Stimulated activated CD4-positive, alpha-beta T cell treated with anti-CD3 and anti-CD28 coated beads, Interleukin-4, amount 100 ng/mL, for 1 hour (primary cell): ENCODE measurements at places on chromosomes 4 and X.
A peak's percentile ranks its signal among the peaks of the same experiment; 100 is the strongest.

- no peak for DNase-seq
These were observed 5.6 kb downstream of the G6PD start for GRCh38 chrX:154540897-154541535.

GRCh38 chr4:182699795-182700194 is 217.4 kb downstream of the DCTD start:
- no peak for DNase-seq

GRCh38 chr4:47010912-47011446 is 17.6 kb upstream of the GABRA4 start:
- no peak for DNase-seq

- no peak for DNase-seq
These were observed 452 bp upstream of the RAI2 start for GRCh38 chrX:17861489-17862011.

DNA sequence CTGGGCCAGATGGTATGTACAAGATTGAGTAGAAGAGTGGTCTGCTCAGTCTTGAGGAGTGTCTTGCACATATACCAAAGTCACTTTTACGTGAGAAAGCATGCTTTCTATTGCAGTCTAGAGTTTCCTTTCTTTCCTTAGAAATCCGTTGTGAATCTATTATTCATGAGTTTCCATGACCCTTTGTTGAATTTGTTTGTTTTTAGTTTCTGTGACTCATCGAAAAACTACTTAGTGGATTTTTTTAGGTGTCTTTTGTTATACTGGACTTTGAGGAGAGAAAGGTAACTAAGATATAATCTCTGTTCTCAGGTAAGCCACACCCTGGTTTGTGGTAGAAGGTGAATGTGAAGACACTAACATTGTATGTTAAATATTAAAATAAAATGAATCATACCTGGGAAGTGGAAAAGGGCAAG is 23.0 kb downstream of the GALNT7 start:
- DNase-seq, result no peak

DNA sequence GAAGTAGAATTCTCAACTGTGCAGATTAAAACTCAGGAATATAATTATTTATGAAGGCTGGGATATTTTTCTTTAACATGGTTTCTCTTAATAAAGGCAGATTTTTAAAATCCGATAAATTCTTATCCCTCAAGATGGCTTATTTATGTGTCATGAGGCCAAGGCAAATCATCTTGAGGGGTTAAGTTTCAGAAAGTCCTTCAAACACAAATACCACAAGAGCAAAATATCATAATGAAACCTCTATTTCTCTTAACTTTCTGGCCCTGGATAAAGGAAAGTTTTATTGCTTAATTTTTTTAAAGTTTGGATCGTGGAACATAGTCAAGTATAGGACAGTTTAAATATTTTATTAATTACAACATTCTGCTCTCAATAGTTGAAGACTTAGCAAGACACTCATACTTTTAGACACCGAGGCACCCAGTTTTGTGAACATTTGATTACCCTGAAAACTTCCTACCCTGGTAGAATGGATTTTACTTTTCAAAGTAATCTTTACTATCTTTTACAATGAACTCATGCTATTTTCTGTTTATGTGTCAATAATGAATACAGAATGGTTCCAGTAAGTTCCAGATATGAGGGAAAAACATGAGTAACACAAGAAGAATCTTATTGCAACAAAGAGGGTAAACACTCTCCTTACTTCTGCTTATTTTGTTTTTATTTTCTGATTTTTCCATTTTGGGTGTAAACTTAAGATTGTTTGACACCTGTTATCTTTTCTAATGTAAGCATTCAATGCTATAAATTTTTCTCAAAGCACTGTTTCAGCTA is 200.7 kb upstream of the IL15 start:
- DNase-seq, result no peak

GRCh38 chr4:176387571-176387970 is 67.8 kb downstream of the SPCS3 start:
- no peak for DNase-seq

GRCh38 chr4:137116144-137116543 is 416.1 kb downstream of the PCDH18 start:
- no peak for DNase-seq

- no peak for DNase-seq
These were observed 18.8 kb downstream of the PPP2R2C start for GRCh38 chr4:6453688-6453990.

DNA sequence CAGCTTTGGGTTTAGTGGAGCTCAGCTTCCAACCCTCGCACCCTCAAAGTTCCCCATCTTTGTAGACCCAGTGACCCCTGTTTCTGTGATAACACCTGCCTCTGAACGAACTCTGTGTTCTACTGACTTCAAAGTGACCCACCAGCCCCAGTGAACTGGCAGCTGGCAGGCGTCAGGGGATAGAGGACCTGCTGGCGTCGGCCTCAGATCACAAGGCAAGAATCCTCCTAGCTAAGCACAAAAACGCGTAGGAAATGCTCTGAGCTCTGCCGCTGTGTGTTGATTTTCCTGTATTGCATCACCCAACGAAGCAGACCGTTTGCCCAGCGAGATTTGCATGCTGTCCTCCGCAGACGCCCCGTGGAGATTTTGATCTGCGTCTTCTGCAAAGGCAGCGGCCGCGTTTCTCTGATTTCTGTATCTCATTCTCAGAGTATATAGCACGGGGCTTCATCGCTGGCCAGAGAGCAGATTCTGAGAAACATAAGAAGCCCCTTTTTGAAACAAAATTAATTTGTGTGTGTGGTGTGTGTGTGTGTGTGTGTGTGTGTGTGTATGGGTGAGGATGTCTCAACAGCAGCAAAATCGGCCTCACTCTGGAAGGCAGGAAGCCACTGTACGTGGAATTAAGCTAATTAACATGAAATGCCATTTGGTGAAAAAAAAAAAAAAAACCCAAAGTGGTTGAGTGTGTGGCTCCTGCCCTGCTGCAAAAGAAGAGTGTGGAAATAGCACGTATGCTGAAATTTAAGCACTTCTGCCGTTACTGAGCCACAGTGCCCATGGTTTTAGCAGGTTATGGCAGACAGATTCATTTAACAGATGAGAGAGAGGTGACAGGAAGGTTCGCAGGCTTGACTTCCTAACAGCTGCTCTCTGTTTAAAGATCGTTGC is 29.2 kb upstream of the ASMTL start:
- DNase-seq, result peak; percentile 68

GRCh38 chr4:40844261-40844660 is 94.5 kb downstream of the NSUN7 start:
- no peak for DNase-seq

DNA sequence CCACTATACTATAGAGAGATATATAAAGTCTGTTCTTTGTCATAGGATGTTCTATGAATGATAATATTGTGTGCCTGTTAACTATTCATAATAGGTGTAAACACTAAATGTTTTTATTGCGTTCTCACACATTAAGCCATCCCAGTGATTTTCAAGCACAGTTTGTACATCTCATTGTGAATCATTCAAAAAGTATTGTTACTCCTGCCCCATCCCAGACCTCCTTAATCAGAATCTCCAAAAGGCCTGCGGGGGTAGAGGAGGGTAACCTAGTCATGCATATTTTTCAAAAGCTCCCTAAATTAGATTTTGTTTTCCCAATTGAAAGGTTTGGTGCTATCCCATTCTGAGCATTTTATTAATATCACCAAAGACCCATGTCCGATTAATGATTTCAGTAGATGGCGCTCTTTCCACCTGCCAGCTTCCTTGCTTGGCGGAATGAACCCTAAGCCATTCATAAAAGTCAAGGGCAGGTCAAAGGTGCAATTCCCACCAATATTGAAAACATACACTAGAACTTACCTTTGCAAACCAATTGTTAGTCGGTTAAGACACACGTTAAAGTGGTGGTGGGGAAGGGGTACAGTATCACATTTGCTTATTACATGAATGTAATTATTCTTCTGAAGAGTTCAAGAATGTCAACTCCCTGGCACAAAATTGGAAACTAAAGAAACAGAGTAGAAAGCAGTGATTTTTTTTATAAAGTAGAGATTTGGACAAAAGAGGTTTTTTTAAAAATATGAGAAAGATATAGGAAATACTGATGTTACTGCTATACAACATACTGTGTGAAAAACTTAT is 5.8 kb upstream of the TET2 start:
- DNase-seq, result peak; percentile 7

- no peak for DNase-seq
These were observed 50.4 kb downstream of the ALG13 start for GRCh38 chrX:111731351-111731750.

GRCh38 chr4:148021686-148022085 is 289.8 kb downstream of the ARHGAP10 start:
- no peak for DNase-seq

DNA sequence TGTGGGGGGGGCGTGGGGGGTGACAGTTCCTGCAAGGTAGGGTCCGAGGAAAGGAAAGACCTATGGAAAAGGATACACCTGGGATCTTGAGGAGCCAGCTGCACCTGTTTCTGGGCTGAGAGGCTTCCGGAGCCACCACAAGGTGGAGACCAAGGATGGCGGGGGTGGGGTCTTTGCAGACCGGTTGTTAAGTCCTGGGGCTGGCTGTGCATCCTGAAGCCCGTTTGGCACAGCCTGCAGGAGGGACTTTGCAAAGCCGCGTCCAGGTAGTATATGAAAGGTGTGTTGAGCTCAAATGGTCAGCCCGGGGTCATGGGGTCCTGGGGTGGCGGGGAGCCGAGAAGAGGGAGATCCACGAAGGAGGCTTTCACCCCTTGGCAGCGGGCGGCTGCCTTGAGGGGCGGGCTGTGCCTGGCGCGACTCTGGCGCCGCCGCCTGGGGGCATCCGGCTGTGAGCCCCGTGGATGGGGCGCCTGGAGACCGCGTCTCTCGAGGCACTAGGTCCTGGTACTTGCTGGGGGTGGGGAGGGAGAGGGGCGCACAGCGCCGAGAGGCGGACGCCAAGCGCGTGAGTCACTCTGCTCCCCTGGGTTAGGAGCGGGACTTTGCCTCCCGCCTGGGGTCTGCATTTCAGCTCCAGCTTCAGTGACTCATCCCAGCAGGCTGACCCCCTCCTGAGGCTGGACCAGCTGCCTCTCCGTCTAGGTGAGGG is 58.2 kb upstream of the DYNLT3 start:
- peak; percentile 3 for DNase-seq

DNA sequence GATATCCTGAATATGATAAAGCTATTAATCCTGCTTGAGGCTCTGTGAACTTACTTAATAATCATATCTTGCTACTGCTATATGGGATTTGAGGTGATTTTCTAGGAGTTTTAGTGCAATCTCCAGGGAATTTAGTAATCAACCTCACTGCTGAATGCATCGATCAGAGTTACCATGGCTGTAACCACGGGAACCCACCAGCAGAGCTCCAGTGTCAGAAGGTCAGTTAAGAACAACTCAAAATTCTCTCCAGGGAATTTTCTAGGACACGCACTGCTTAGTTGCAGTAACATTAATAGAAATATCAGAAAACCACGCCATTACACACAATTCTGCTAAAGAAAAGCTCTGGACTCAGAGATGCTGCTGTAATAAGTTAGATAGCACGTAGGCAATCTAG is 1477.2 kb upstream of the TENM3 start:
- DNase-seq, result no peak

DNA sequence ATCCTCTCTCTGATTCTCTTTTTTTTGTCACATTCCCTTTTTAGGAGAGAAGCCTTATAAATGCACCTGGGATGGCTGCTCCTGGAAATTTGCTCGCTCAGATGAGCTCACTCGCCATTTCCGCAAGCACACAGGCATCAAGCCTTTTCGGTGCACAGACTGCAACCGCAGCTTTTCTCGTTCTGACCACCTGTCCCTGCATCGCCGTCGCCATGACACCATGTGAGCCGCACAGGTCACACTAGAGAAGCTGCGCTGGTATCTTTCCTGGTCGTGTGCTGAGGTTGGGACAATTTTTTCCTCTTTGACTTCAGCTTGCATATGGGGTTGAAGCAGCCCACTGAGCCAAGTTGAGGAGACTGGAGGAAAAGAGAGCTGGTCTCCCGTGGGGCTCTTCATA is 52.1 kb downstream of the KLF8 start:
- no peak for DNase-seq

- DNase-seq, result no peak
These were observed 95.4 kb upstream of the GPR50 start for GRCh38 chrX:151081016-151081415.

DNA sequence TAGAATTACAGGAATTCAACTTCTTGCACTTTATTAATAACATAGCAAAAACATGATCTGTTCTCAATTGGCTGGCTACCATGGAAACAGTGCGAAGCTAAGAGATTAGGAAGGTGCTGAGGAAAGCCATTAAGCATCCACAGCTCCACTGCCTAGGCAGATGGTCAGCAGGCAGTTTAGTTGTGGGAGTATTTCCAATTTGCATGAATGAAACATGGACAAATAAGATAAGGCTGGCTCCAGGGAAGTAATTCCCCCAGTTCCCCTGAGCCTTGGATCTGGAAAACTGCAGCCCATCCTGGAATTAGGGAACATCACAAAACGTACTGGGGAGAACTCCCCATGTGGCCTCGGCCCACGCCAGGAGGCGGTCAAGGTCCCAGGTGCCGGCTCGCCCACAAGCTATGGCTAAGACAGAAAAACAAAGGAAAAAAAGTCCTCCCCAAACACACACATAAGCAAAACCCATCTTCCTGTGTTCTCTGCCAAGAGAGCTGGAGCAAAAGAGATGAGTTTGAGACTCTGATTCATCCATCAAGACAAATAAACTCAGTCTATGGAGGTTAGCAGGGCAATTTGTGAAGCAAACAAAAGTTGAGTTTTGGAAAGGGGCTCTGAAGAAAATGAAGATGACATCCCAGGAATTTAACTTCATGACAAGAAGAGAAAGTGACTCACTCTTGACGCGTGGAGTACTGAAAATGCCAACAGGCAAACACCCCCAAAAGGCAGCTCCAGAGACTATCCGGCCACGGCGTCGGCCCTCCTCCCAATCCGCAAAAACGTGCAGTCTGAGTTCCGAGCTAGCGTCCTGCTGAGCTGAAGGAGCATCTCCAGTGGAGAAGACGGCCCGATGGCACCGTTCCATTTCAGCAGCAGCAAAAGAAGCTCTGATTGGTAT is 45.1 kb downstream of the IGFBP7 start:
- DNase-seq, result no peak

- DNase-seq, result no peak
These were observed 336.3 kb downstream of the PPP3CA start for GRCh38 chr4:101010987-101011386.

GRCh38 chr4:2159931-2160330 is 82.0 kb downstream of the HAUS3 start:
- DNase-seq, result no peak

DNA sequence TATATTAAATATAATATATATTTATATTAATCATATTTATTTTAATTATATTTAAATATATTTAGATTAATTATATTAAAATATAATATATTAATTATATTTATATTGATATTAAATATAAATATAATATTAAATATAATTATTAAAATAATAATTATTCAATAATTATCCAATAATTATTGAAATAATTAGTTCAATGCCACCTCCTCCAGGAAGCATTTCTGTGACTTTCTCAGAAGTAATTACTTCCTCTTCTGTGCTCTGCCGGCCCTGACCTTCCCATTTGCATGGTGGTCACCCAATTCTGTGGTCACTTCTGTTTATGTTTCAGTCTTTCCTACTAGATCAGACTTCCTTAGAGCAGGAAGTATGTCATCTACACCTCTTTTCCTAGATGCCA is 45.8 kb downstream of the EVC2 start:
- no peak for DNase-seq
